Posterior cingulate gyrus (tissue), 11 donors: ENCODE measurements at places on chromosomes 11 and 22.

DNA sequence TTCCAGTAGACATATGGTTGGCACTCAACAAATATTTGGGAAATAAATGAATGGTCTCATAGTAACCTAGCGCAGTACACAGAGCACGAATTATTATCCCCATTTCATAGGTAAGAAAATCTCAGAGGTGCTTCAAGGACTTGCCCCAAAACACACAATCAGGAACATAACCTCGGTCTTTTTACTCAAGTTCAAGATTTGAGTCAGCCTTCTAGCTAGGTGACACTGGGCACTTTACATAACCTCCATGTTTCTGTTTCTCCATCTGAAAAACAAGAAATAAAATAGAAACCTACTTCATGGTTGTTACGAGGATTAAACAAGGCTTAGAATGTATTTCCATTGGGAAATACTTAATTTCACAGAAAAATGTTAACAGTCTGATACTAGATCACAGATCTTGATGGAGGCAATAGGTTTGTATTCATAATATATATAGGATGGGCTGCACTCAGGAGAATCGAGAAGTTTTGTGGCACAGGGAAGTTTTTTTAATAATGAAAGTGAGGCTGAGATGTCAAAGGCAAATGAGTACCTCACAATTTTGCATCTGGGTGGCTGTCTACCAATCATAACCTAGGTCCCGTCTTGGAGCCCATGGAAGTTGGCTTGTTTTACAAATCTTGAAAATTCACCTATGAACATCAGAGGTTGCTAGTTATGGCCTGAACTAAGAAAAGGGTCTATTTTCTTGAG is 147.4 kb upstream of the ZC3H12C start:
- DNase-seq: no peak

- DNase-seq: peak; percentile 75
These were observed 57.8 kb downstream of the PPFIBP2 start for GRCh38 chr11:7571640-7572000.

DNA sequence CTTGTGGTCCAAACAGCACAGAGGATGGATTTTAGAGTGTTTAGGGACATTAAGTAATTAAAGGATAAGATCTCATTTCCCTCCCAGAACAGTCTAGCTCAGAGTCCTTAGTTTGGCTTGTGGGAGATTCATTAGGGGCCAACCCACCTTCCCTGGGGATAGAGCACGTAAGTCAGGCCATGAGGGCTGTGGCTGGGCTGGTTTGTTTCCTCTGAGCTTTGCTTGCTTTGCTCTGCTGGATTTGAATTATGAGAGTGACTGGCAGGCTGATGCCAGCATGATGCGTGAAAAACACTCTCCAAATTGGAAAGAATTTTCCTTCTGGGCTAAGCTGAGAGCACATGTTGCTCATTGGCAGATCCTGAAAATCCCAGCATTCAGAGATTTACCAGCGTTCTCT is 84.7 kb upstream of the HEPHL1 start:
- no peak for DNase-seq

GRCh38 chr11:120467627-120468026 is 43.9 kb upstream of the GRIK4 start:
- no peak for DNase-seq

DNA sequence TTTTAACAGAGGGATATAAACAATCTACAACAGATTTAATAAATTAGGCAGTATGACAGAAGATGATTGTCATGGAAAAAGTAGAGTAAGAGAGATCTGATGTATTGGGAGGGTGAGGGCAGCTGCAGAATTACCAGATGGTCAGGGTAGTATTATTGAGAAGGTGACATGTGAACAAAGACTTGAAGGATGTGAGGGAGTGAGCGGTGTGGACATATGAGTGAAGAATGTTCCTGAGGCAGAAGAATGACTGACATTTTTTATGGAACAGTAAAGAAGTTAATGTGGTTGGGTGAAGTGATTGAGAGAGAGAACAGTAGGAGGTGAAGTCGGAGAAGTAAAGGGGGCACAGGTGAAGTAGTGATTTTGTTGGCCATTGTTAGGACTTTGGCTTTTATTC is 42.4 kb upstream of the HIPK3 start:
- DNase-seq: no peak

GRCh38 chr22:47656806-47657205 is 894.4 kb downstream of the TBC1D22A start:
- DNase-seq: no peak

DNA sequence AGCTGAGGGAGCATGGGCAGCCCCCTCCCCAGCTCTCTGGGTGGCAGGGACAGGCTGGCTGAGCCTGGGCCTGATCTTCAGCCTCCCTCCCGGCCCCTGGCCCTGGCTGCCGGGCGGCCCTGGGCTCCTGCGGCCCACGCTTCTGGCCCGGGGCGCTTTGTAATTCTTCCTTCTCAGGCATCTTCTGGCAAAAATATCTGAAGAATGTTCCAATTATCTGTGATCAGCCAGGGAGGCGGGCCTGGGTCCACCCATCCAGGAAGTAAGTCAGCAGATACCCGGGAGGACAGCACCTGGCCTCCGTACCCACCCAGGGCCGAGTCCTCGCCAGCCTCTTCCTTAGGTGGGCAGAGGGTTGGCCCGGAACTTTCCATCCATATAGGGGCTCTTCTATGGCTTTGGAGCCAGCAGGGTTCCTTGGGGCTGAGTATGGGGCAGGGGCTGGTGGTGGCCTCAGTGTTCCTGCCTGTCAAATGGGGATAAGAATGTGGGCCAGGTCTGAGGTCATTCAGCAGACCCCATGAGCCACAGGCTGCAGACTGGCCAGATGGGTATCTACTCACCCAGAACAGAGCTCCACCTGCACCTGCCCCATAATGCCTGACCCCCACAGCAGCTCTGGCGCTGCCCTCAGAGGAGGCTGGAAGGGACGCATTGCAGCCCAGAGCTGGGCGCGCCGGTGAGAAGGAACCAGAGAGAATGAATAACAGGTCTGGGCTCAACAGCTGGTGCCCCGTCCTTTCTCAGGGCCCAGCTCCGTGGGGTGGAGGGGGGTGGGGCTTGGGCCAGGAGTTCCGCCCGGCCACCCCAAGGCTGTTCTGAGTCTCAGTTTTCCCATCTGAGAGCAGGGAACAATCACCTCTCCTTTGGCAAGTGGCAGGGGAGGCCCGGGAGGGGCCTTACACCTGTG is 16.2 kb downstream of the WNT7B start:
- no peak for DNase-seq

DNA sequence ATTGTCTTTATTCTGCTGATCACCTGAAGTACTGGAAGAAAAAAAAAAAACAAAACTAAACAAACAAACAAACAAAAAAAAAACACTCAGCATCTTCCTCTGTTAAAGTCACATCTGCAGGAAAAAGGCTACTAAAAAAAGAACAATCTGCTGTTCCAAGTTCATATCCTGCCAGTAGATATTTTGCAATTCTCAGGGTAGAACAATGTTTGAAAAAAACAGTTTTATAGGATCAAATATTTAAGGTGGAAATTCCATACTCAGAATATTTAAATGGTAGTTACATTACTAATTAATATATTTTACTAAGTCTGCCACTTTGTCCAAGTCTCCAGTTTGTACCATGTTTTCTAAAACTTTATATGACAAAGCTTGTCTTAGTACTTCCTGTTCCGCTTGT is 175.2 kb downstream of the SBF2 start:
- no peak for DNase-seq

DNA sequence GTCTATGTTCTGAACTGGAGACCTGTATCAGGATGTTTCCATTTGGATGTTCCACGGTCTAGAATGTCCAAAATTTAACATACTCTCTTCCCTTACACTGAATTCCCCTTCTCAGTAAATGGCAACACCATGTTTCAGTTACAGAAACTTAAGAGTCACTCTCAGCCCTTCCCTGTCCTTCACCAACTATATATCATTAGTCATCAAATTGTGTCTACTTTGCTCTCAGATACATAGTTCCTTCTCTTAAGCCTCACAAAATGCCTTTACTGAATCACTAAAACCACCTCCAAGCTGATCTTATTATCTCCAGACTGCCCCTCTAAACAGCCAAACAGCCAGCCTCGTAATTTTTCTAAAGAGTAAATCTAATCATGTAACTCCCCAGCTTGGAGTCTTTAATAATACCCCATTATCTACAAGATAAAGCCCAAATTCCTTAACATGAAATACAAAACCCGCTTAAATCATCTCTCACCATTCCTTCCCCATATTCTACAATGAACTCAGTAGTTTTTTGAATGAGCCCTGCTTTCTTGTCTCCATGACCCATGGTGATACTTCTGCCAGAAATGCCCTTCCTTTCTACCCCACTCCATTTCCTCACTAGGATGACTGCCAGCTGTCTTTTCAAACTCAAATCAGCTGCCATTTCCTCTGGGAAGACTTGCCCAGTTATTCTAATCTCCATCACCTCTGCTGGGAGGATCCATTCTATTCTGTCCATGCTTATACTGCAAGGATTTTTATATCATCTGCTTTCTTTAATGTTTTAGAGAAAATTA is 102.7 kb upstream of the ARHGAP42 start:
- DNase-seq: no peak

DNA sequence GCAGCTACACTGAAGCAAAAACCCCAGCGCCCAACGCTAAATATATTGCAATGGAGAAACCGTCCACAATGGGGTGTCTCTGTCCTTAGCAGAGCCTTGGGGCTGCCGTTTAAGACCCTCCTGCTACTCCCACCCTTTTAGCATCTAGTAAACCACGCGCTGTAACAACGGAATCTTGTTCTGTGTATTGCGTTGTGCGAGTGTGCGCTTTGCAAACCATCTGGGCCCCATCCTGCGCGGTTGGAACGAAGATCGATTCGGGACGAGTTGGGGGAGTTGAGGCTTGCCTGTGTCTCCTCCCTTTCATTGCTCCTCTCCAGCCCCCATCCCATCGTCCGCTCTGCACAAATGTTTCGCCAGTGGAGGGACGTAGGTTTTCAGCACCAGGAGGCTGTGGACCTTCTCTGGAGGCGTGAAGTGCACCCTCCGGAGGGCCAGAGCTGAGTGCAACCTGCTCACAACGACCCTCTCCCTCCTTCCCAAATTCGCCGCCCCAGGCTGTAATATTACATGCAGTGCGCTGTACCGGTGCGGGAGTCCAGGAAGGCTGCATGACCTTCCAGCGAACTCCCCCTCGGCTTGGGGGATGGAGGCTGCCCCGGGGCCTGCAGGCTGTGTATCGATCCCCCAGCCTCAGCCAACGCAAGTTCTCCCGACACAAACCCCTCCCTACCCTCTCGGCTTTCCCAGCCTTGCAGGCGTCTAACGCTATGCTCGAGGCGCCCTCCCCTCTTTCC is 1.6 kb upstream of the KMT2A start:
- no peak for DNase-seq

- DNase-seq: peak; percentile 60
These were observed 54.6 kb downstream of the LRRC32 start for GRCh38 chr11:76615950-76616349.

GRCh38 chr11:9225748-9226298 is 39.3 kb downstream of the DENND5A start:
- no peak for DNase-seq
